ENCODE measurements at places on chromosomes 5 and 9. TPM values are rescaled to one million over a fixed set of nuclear protein-coding genes. Genes with fewer than 3 reads are reported as not detected.
A peak's percentile ranks its signal among the peaks of the same experiment; 100 is the strongest.

- DNase-seq = peak; percentile 88
Observed at GRCh38 chr9:20621471-20622329, 599 bp downstream of the MLLT3 start.

SPATA31C1 gene
- total RNA-seq = not detected

DNA sequence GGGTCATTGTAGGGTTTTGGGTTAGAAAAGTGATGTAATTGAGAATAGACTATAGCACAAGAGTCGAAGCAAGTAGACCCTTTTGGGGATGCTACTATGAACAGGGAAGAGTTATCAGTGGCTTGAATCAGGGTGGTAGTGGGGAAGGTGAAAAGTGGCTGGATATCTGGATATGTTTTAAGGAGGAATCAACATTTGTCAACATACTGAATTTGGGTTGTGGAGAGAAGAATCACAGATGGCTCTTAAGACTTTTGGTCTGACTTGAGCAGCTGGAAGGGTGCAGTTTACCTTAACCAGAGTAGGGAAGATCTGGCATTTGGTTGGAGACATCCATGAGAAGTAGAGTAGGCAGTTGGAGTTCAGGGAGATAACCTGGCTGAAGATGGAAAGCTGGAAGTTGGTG is 38.5 kb upstream of the FCHO2 start:
- no peak for DNase-seq

DNA sequence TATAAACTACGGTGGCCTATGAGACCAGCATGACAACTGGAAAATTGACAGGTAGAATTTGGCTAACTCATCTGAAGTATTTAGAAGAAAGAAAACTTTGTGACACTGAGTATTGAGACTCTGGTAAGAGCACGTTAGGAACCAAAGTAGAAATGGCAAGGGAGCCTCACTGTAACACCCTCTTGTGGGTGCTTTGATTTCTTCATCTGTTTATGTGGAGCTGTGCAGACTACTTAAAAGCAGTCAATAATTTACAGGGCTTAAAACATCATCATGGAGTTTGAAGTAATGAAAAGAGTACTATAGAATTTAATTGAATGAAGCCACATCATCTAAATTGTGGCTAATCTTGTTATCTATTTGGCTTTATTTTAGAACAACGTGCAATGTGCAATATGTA is 414.2 kb downstream of the CCDC171 start:
- no peak for DNase-seq

All from sciatic nerve (tissue), 2 donors.